ENCODE measurements at places on chromosomes 11 and 22. TPM values are rescaled to one million over a fixed set of nuclear protein-coding genes. Genes with fewer than 3 reads are reported as not detected.

DNA sequence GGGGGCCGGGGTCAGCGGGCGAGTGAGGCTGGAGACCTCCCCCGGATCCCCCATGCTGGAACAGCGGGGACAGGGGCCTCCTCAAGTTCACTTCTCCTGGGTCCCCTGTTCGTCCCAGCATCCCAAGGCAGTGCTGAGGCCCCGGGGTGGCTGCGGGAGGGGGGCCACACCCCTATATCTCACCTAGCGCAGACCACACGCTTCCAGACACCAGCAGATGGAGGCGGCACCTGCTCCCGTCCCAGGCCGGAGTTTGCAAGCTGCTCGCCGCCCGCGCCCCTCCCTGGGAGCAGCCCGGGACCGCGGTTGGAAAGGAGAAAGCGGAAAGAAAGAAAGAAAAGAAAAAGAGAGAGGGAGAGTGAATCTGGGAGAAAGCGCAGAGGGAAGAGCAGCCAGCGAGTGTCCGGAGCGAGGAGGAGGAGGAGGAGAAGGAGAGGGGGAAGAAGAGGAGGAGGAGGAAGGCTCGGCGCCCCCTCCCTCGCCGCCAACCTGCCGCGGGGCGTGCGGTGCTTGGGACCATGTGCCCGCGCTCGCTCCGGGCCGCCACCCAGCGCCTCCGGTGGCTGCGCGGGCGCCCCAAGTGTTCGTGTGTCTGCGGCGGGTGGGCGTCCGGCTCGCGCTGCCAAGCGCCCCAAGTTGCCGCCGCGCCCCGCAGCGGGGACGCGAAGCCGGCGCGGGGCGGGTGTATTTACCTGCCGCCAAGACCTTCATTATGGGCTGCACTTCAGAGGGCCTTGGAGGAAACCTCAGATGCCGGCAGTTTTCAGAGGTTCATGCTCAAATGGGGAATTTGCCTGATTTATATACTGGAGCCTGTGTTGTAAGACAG is at the start of gene LIF:
Gene LIF, minus strand, starts transcription at position 775 of the 829 bp plus-strand sequence. Its CDS starts 64 bp downstream, at position 711.
- peaks cover 33% of the 10 kb centered on the region for H3K4me1 ChIP-seq

DNA sequence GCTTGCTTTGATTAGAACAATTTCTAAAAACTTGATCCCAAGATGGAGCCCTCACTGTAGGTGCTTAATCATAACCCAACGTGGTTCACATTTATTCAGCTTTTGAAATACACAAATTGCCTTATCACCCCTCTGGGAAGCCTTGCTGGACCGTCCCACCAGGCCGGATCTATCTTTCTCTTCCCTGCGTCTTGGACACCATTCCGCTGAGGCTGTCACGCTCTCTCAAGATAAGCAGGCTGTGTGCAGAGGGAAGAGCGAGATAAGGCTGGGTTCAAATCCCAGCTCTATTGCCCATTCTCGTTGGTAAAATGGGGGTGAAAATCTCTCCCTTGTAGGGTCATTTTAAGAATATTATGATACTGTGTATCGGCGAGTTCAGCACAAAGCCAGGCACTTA is 20.5 kb upstream of the TP53I11 start:
- H3K27me3 ChIP-seq = no peaks in the 10 kb centered on the region
- no peaks in the 10 kb centered on the region for H3K36me3 ChIP-seq
- H3K27ac ChIP-seq = no peak overlapping the region

DNA sequence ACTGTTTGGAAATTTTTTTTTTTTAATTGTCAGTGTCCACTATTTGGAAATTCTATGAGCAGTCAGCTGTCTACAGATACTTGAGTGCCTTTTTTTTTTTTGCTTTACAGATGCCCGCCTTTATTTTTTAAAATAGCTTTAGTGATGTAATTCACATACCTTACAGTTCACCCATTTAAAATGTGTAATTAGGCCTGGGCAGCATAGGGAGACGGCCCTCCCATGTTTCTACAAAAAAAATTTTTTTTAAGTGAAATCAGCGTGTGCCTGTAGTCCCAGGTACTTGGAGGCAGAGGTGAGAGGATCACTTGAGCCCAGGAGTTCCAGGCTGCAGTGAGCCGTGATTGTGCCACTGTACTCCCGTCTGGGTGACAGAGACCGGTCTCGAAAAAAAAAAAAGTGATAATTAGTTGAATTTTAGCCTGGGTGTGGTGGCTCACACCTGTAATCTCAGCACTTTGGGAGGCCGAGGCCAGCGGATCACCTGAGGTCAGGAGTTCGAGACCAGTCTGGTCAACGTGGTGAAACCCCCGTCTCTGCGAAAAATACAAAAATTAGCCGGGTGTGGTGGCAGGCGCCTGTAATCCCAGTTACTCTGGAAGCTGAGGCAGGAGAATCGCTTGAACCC is 1.5 kb downstream of the ZNF143 start:
- H3K4me3 ChIP-seq = peak overlapping the region; percentile 23
- peak overlapping the region; percentile 99 for H3K27ac ChIP-seq
- H3K4me1 ChIP-seq = peaks cover 13% of the 10 kb centered on the region
- H3K36me3 ChIP-seq = no peaks in the 10 kb centered on the region

- peaks cover 11% of the 10 kb centered on the region for H3K4me1 ChIP-seq
- no peak within 1 kb of the TSS for H3K4me3 ChIP-seq
- H3K27me3 ChIP-seq = peaks cover 96% of the 10 kb centered on the region
- H3K36me3 ChIP-seq = no peaks in the 10 kb centered on the region
- peak; percentile 11 for DNase-seq
These were observed at the start of gene PGR for GRCh38 chr11:101129203-101129943. Gene PGR, minus strand, starts transcription at chr11:101129813. Its CDS starts 743 bp downstream, at chr11:101129070.

Gene RHOD
- 77.6 TPM for polyA plus RNA-seq

Gene GLYAT
- 1.6 TPM for polyA plus RNA-seq

Gene IL10RA
- polyA plus RNA-seq = 0.90 TPM

Gene KCNC1
- polyA plus RNA-seq = 0.01 TPM

Data from hepatocyte (in vitro differentiated cells).